ENCODE measurements at places on chromosomes 16 and 17.

- DNase-seq: no peak
Observed at GRCh38 chr17:73589363-73589980, 54.8 kb downstream of the SDK2 start.

- DNase-seq: no peak
Observed at GRCh38 chr17:80126449-80126715, 20.5 kb downstream of the EIF4A3 start.

- DNase-seq: peak; percentile 90
Observed at GRCh38 chr16:68084504-68085258, 489 bp upstream of the NFATC3 start.

GRCh38 chr17:5527601-5528250, 41.4 kb downstream of the MIS12 start:
- no peak for DNase-seq

DNA sequence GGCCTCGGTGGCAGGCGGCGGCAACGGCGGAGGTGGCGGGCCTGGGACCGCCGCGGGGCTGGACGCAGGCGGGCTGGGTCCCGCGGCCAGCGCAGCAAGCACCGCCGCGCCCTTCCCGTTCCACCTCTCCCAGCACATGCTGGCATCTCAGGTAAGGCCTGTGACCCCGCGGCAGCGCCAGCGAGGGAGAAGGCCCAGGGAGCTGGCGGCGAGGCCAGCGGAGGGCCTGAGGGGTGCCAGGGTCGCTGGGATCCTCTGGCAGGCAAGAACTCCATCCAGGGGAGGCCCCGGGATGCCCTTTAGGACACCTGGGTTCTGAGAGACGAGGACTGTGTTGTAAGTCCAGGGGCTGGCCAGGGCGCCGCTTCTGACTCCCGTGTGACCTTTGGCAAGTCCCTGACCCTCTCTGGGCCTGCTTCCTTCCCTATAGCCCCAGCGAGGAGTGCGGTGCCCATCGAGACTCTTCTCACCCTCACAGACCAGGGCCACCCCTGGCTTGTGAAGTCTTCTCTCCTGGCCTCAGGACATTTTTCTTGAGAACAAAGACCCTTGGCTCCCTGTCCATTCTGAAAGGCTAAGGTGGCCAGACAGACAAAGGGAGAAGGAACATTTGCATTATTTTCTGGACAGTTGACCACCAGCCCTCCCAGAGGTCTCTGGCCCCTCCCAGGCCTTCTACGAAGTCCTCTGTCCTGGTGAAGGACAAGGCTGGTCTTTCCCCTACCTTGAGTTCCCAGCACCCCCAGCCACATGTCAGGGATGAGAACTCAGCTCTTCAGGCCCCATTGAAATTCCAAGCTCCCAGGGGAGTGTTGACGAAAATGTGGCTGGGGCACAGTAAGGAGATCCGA, 6.3 kb downstream of the TBX2 start:
- no peak for DNase-seq

DNA sequence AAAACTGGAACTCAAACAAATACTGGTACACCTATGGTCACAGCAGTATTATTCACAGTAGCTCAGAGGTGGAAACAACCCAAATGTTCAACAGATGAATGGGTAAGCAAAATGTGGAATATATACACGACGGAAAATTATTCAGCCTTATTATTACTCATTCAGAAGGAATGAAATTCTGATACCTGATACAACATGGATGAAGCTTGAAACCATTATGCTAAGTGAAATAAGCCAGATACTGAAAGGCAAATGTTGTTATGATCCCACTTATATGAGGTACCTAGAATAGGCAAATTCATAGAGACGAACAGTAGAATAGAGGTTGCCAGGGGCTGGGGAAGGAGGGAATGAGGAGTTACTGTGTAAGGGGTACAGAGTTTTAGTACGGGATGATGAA, 27.1 kb upstream of the MYLK3 start:
- DNase-seq: no peak

GRCh38 chr17:9517396-9517795, 58.2 kb downstream of the STX8 start:
- no peak for DNase-seq
